ENCODE measurements at places on chromosomes 1 and 21. TPM values are rescaled to one million over a fixed set of nuclear protein-coding genes. Genes with fewer than 3 reads are reported as not detected.

- no peak for DNase-seq
- no peak overlapping the region for H3K4me3 ChIP-seq
- H3K36me3 ChIP-seq, result no peaks in the 10 kb centered on the region
- no peaks in the 10 kb centered on the region for H3K27me3 ChIP-seq
- H3K27ac ChIP-seq, result no peak overlapping the region
Measured at GRCh38 chr21:43893536-43894205, 28.6 kb downstream of the AGPAT3 start.

DNA sequence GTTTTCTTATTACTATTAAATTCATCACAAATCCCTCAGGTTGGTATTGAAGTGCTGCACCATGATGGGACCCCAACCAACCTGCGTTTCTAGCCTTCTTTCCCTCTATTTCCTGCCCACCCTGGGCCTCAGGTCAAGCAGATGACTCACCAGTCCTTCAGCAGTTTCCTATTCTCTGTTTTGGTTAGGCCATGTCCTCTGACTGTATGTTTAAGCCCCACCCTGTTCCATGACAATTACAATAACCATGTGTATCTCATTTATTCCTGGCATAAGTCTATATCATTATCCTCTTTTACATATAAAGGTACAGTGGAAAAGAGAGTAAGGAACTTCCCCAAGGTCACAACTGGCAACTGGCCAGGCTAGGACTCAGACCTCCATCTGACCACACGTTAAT lies 5.3 kb upstream of the FAM78B start:
- no peak overlapping the region for H3K27ac ChIP-seq
- no peak overlapping the region for H3K4me3 ChIP-seq
- no peaks in the 10 kb centered on the region for H3K36me3 ChIP-seq
- no peaks in the 10 kb centered on the region for H3K4me1 ChIP-seq
- no peaks in the 10 kb centered on the region for H3K27me3 ChIP-seq
- no peak for DNase-seq

- H3K27me3 ChIP-seq, result no peaks in the 10 kb centered on the region
- no peak for DNase-seq
- H3K27ac ChIP-seq, result no peak overlapping the region
- H3K36me3 ChIP-seq, result no peaks in the 10 kb centered on the region
- H3K4me1 ChIP-seq, result no peaks in the 10 kb centered on the region
Measured at GRCh38 chr1:187551061-187551460, 722.3 kb downstream of the PLA2G4A start.

The TCEANC2 gene
- total RNA-seq, result 8.8 TPM

GRCh38 chr1:226111098-226111882 lies 48.8 kb downstream of the H3-3A start:
- no peak for DNase-seq
- 0 out of 2 replicates have a peak overlapping the region, but pooled peaks have one; percentile 67 for H3K27ac ChIP-seq
- no peaks in the 10 kb centered on the region for H3K27me3 ChIP-seq
- H3K36me3 ChIP-seq, result no peaks in the 10 kb centered on the region
- H3K4me3 ChIP-seq, result peak overlapping the region; percentile 82

The SLC35F3 gene
- total RNA-seq, result 6.1 TPM

GRCh38 chr1:197413564-197413963 lies 145.5 kb downstream of the CRB1 start:
- no peak overlapping the region for H3K4me3 ChIP-seq
- no peaks in the 10 kb centered on the region for H3K36me3 ChIP-seq
- H3K4me1 ChIP-seq, result no peaks in the 10 kb centered on the region
- no peak overlapping the region for H3K27ac ChIP-seq

DNA sequence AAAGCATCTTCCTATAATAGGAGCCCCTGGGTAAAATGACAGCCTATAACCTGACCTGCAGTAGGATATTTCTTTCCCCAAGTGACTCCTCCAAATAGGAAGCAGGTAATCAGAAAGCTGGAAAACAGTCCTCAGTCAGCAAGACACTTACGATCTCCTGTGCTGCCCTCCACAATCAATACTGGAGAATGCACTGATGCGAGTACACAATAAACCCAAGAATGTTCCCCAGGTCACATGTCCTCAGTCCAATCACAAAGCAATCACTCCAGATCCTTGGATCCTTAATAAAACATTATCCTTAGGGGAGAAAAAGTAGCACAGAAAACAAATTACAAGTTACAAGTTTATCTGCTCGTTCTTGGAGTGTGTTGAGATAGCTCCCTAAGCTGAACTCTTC lies 233.1 kb downstream of the SLC45A1 start:
- no peak overlapping the region for H3K4me3 ChIP-seq
- H3K27ac ChIP-seq, result no peak overlapping the region
- no peaks in the 10 kb centered on the region for H3K27me3 ChIP-seq
- DNase-seq, result no peak
- no peaks in the 10 kb centered on the region for H3K36me3 ChIP-seq
- H3K4me1 ChIP-seq, result no peaks in the 10 kb centered on the region

The CELA2B gene
- not detected for total RNA-seq

GRCh38 chr1:204308023-204308628 lies 51.6 kb downstream of the PLEKHA6 start:
- no peaks in the 10 kb centered on the region for H3K36me3 ChIP-seq
- H3K4me1 ChIP-seq, result peaks cover 42% of the 10 kb centered on the region
- H3K27me3 ChIP-seq, result no peaks in the 10 kb centered on the region
- H3K4me3 ChIP-seq, result no peak overlapping the region
- H3K27ac ChIP-seq, result no peak overlapping the region

The TNFRSF25 gene
- 12.3 TPM for total RNA-seq

- H3K4me3 ChIP-seq, result peak overlapping the region; percentile 98
- H3K27ac ChIP-seq, result peak overlapping the region; percentile 85
- DNase-seq, result no peak
- H3K4me1 ChIP-seq, result peaks cover 48% of the 10 kb centered on the region
- H3K27me3 ChIP-seq, result no peaks in the 10 kb centered on the region
- H3K36me3 ChIP-seq, result peaks cover 5% of the 10 kb centered on the region
Measured at GRCh38 chr1:218347336-218347722, 2.2 kb downstream of the TGFB2 start.

DNA sequence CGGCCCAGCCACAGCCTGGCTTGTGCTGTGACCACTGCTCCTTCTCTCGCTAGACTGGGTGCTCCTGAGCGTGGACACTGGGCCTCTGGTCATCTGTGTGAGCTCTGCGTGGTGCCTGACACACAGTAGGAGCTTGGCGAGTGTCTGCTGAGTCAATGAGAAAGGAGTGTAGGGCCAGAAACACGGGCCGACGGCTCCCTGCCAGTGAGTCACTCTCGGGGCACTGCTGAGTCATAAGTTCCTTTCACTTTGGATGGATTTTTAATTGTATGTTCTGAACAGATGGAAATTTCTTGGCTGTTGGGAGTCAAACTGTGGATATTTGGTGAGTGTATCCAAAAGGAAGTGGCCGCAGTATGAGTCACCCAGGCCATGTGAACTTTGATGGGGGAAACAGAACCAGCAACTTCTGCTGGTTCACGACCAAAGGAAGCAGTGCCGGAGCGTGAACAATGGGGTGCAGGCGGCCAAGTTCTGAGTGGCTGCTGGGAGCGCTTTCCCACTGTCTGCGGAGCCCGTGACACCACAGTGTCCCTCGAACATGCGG lies 41.0 kb upstream of the COL18A1 start:
- H3K27me3 ChIP-seq, result no peaks in the 10 kb centered on the region
- H3K36me3 ChIP-seq, result no peaks in the 10 kb centered on the region
- peaks cover 40% of the 10 kb centered on the region for H3K4me1 ChIP-seq
- H3K27ac ChIP-seq, result peak overlapping the region; percentile 100

GRCh38 chr1:240802271-240802670 lies 190.3 kb upstream of the GREM2 start:
- no peak overlapping the region for H3K27ac ChIP-seq
- no peaks in the 10 kb centered on the region for H3K36me3 ChIP-seq
- no peak overlapping the region for H3K4me3 ChIP-seq

GRCh38 chr21:17532292-17532691 lies 19.4 kb downstream of the CXADR start:
- H3K4me1 ChIP-seq, result peaks cover 30% of the 10 kb centered on the region
- DNase-seq, result no peak
- no peaks in the 10 kb centered on the region for H3K36me3 ChIP-seq
- no peak overlapping the region for H3K27ac ChIP-seq

The FAM177B gene
- total RNA-seq, result not detected

GRCh38 chr1:40389871-40390560 lies 16.5 kb downstream of the SMAP2 start:
- DNase-seq, result no peak
- H3K27ac ChIP-seq, result no peak overlapping the region
- no peaks in the 10 kb centered on the region for H3K27me3 ChIP-seq
- peaks cover 14% of the 10 kb centered on the region for H3K4me1 ChIP-seq
- no peak overlapping the region for H3K4me3 ChIP-seq

GRCh38 chr21:39523915-39524314 lies 72.1 kb downstream of the SH3BGR start:
- H3K4me3 ChIP-seq, result no peak overlapping the region
- H3K4me1 ChIP-seq, result no peaks in the 10 kb centered on the region
- no peak for DNase-seq

The CHODL gene
- 0.53 TPM for total RNA-seq

GRCh38 chr1:175015243-175015642 lies 8.0 kb downstream of the MRPS14 start:
- H3K4me3 ChIP-seq, result no peak overlapping the region
- no peak for DNase-seq
- no peak overlapping the region for H3K27ac ChIP-seq
- peaks cover 8% of the 10 kb centered on the region for H3K4me1 ChIP-seq
- H3K36me3 ChIP-seq, result 0 out of 2 replicates have a peak, but pooled peaks cover 19% of the 10 kb centered on the region

DNA sequence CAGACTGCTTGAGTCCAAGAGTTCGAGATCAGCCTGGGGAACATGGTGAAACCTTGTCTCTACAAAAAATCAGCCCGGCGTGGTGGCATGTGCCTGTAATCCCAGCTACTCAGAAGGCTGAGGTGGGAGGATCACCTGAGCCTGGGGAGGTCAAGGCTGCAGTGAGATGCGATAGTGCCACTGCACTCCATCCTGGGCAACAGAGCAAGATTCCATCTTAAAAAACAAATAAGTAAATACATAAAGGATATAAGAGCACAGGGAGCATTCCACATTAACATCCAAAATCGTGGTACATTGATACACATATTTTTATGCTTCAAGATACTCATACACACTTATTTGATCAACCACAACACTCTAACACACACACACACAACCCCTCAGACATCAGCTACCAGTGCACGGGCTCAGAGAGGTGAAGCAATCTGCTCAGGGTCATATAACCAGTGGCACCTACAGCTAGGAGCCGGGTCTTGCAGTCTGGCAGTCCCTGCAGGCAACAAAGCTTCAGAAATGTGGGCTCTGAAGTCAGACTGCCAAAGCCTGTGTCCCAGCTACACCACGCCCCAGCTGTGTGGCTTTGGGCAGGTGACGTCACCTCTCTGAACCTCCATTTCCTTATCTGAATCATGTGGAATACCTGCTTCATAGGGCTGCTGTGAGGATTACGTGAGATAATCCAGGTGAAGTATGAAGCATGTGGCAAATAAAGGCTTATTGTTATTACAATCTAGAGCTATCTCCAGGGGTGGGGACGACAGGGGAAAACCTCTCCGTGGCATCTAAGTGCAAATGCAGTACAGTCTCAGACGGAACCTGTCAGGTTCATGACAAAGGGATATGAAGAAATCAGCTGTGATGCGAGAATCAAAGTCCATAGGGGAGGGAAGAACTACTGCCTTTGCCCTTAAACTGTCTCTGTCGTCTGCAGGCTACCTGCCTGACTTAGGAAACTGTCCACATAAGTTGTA lies 4.8 kb upstream of the CRYBG2 start:
- H3K36me3 ChIP-seq, result no peaks in the 10 kb centered on the region
- no peaks in the 10 kb centered on the region for H3K27me3 ChIP-seq
- peak overlapping the region; percentile 84 for H3K27ac ChIP-seq
- peak; percentile 88 for DNase-seq
- H3K4me3 ChIP-seq, result no peak overlapping the region
- peaks cover 54% of the 10 kb centered on the region for H3K4me1 ChIP-seq

DNA sequence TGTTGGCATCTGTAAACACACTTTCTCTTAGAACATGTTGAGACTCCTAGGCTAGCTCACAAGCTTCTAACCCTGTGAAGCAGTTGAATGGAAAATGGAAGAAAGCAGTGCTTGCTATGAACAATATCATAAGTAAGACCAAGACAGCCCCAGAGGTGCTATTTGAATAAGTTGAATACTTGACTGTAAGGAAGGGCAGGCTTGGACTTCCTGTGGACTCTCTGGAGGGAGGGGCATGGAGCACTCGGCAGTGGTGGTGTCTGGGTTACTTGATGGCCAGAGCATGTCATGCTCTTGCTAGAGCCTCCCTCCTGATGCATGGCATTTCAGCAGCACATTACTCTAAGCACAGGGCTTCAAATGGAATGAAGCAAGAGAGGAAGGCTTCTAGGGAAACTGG lies 60.0 kb downstream of the MRPS6 start:
- no peak for DNase-seq
- H3K4me1 ChIP-seq, result no peaks in the 10 kb centered on the region
- no peaks in the 10 kb centered on the region for H3K27me3 ChIP-seq
- no peak overlapping the region for H3K4me3 ChIP-seq
- no peak overlapping the region for H3K27ac ChIP-seq

DNA sequence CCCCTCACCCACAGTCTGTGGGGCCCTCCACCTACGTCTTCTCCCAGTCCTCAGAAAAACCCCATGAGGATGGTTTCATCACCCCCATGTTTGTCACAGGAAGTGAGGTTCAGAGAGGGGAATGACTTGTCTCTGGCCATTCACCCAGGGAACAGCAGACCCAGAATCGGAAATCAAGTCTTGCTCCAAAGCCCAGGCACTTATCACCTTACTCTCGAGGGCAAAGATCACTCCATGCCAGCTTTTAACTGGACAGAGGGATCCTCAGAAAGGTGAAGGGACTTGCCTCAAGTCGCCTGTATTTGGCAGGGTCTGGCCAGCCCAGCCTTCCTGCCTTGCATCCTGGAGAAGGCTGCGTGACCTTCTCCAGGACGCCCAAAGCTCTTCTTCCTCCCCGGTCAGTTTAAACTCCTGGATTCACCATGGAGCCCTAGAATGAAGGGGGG lies 57.9 kb upstream of the SSBP3 start:
- no peaks in the 10 kb centered on the region for H3K4me1 ChIP-seq
- no peaks in the 10 kb centered on the region for H3K36me3 ChIP-seq
- no peak for DNase-seq
- no peak overlapping the region for H3K4me3 ChIP-seq

DNA sequence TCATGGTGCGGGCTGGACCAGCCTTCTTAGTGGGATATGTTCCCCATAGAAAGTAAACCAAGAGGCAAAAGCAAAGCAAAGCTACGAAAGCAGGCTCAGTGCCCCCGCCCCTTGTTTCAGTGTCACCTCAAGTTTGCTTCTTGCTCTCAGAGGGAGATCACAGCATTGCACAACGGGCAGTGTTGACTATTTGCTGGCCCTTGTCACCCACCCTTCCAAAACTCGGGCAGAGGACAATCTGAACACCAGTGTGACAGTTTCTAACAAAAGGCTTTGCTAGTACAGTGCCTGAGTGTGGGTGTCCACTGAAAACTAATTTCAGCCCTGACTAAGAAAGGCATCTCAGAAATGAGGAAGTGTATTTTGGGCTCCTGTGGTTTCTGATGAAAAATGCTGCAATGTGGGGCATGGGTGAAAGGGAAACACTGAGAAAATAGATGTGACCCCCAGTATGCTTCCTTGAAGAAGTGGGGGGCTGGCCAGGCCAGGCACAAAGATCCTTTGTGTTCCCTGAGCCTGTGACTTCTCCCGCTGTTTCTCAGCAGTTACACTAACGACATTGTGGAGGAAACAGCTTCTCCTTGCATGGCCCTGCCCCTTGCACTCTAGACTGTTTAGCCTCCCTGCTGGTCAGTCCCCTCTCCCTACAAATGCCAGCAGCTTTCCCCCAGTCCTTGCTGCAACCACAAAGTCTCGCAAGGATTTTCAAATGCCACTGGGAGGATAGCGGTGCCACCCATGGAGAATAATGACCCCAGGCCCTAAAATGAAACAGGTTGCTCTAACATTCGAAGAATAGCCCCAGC lies 33.3 kb upstream of the KCNE1 start:
- peak overlapping the region; percentile 35 for H3K4me3 ChIP-seq
- DNase-seq, result peak; percentile 65
- peaks cover 50% of the 10 kb centered on the region for H3K4me1 ChIP-seq
